ENCODE measurements at places on chromosomes 6 and 20. TPM values are rescaled to one million over a fixed set of nuclear protein-coding genes. Genes with fewer than 3 reads are reported as not detected.

Gene DNAH8
- 0.15 TPM for total RNA-seq

DNA sequence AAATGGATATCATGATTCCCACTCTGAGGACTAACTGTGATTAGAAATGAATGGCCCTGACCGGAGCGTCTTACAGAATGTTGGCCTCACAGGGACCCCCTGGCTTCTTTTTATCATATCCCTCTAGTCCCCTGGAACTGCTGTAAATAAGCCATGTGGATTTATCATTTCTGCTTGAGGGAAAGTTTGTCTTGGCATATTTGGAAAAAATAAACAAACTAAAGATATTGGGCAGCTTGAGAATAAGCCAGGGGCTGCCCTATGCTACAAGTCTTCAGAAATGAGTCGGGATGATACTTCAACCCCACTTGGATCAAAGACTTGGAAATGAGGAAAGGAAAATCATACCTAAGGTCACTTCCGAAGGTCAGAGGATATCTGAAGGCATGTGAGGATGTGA is 179.1 kb downstream of the THBS2 start:
- no peak overlapping the region for H3K27ac ChIP-seq
- H3K4me1 ChIP-seq: no peaks in the 10 kb centered on the region
- H3K4me3 ChIP-seq: no peak overlapping the region
- H3K36me3 ChIP-seq: no peaks in the 10 kb centered on the region
- peaks cover 4% of the 10 kb centered on the region for H3K27me3 ChIP-seq

- no peak within 1 kb of the TSS for H3K27ac ChIP-seq
- no peaks in the 10 kb centered on the region for H3K27me3 ChIP-seq
- DNase-seq: no peak
- no peaks in the 10 kb centered on the region for H3K4me1 ChIP-seq
Measured at GRCh38 chr6:76072562-76072961, at the start of gene IMPG1. IMPG1 (minus strand) TSS chr6:76072662; CDS start chr6:76072488, 174 bp downstream.

GRCh38 chr6:154558513-154558912 is 48.0 kb upstream of the CNKSR3 start:
- H3K4me3 ChIP-seq: no peak overlapping the region
- no peak for DNase-seq
- H3K27me3 ChIP-seq: peaks cover 4% of the 10 kb centered on the region
- H3K4me1 ChIP-seq: no peaks in the 10 kb centered on the region

- H3K27me3 ChIP-seq: no peaks in the 10 kb centered on the region
- H3K4me1 ChIP-seq: peaks cover 24% of the 10 kb centered on the region
- H3K36me3 ChIP-seq: peaks cover 26% of the 10 kb centered on the region
- peak; percentile 24 for DNase-seq
- H3K4me3 ChIP-seq: peak overlapping the region; percentile 89
Measured at GRCh38 chr20:62303340-62304226, 786 bp downstream of the ADRM1 start.

DNA sequence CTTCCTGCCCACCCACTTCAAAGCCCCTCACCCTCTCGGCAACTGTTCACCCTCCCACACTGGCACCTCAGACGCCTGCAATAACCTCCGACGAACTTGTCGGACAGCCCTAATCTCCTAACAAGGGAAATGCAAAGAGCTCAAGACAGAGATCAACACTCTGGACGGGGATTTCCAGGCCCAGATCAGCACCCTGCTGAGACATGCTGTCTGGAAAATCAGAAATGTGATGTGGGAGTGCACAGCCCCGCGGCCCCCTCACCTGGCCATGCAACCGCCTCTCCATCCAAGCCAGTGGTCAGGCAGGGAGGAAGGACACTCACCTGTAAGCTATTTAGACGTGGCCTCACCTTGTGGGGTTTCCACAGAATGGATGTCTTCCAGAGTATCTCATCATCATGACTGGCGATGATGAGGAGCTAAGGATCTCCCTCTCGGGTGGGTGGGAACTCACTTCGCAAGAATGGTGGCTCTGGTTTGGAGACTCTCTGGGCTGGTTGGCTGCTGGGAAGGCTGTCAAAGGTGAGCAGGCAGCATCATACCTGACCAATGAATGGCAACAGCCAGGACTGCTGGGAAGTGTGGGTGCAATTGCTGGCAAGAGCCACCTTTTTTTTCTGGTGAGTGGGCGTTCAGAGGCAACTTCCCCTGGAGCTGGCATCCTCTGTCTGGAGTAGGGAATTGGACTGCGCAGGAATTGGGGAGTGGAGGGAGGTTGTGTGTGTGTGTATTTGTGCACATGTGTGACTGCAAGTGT is 28.1 kb upstream of the ADTRP start:
- peak; percentile 54 for DNase-seq
- no peaks in the 10 kb centered on the region for H3K36me3 ChIP-seq
- H3K4me3 ChIP-seq: peak overlapping the region; percentile 22
- peak overlapping the region; percentile 37 for H3K27ac ChIP-seq
- peaks cover 23% of the 10 kb centered on the region for H3K4me1 ChIP-seq

DNA sequence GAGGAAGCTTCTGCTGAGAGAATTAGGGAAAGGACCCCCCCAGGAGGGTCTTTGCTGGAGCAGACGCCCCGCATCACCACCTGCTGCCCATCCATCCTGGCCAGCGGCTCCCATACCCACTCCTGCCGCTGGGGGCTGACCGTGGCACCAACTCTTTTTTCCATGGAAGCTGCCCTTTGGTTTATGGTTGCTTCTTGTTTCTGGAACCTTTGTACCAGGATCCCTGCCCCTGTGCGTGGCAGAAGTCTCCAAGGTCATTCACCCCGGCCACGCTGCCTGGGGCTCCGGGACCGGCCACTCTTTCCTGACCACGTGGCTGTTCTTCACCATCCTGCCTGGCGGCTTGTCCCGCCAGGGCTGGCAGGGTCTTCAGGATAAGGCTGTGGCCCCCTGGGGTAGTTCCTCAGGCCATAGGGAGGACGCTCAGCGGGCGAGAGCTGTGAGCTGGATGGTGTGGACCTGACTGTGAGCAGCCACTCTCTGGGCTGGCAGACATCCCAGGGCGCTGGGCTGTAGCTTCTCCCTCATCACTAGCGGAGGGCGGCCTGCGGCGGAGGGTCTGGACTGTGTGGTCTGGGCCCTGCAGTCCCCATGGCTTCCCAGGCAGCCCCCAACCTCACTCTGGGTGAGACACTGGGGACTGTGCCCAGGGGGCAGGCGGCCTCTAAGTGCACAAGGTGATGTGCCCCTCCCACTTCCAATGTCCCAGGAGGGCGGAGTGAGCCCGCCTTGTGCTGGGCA is 22.8 kb upstream of the RBBP8NL start:
- H3K27me3 ChIP-seq: peaks cover 11% of the 10 kb centered on the region
- H3K4me3 ChIP-seq: no peak overlapping the region
- H3K36me3 ChIP-seq: no peaks in the 10 kb centered on the region
- DNase-seq: no peak
- no peaks in the 10 kb centered on the region for H3K4me1 ChIP-seq

DNA sequence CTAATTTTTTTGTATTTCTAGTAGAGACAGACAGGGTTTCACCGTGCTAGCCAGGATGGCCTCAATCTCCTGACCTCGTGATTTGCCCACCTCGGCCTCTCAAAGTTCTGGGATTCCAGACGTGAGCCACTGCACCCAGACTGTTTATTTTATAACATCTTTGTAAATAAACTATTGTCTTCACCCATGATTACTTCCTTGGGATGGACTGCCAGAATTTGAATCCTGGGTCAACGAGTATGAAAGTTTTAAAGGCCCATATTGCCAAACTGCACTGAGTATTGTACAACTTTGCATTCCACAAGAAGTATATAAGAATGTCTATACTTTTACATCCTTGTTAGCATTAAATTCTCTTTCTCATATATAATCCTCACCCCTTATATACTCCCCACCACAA is 38.6 kb downstream of the ZHX3 start:
- H3K36me3 ChIP-seq: no peaks in the 10 kb centered on the region
- DNase-seq: no peak
- H3K4me3 ChIP-seq: no peak overlapping the region
- H3K27ac ChIP-seq: no peak overlapping the region
- H3K27me3 ChIP-seq: no peaks in the 10 kb centered on the region
- peaks cover 2% of the 10 kb centered on the region for H3K4me1 ChIP-seq

- H3K4me1 ChIP-seq: no peaks in the 10 kb centered on the region
- H3K36me3 ChIP-seq: no peaks in the 10 kb centered on the region
- peaks cover 8% of the 10 kb centered on the region for H3K27me3 ChIP-seq
Measured at GRCh38 chr6:117642976-117643375, 32.3 kb upstream of the NUS1 start.

- no peaks in the 10 kb centered on the region for H3K36me3 ChIP-seq
- peaks cover 30% of the 10 kb centered on the region for H3K27me3 ChIP-seq
- H3K4me3 ChIP-seq: peak overlapping the region; percentile 69
- peaks cover 5% of the 10 kb centered on the region for H3K4me1 ChIP-seq
- no peak overlapping the region for H3K27ac ChIP-seq
Measured at GRCh38 chr6:138691595-138692057, 81.9 kb upstream of the CCDC28A start.

DNA sequence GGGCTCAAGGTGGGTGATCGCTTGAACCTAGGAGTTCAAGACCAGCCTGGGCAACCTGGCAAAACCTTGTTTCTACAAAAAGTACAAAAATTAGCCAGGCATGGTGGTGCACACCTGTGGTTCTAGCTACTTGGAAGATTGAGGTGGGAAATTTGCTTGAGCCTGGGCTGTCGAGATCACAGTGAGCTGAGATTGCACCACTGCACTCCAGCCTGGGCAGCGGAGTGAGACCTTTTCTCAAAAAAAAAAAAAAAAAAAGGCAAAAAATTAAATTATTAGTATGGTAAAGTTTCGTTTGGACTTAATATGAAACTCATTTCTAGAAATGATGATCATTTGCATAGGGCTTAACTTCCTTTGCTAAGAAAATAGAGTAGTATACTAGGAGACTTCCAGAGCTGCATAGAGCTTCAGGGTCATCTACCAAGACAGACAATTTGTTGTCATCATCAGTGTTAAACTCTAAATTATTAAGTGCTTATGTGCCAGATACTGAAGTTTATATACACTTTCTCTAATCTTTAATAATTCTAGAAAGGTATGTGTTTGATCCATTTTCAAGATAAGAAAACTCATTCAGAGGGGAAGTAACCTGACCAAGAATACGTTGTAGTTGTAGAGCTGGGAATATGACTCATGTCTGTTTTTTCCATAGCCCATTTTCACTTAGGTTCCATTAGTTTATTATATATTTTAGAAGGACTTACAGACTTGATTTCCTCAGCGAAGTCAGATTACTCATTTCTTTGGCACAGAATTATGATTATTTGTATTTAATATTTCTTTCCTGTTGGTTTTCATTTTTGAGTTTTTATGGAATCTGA is 84.5 kb downstream of the SLC16A10 start:
- peaks cover 27% of the 10 kb centered on the region for H3K4me1 ChIP-seq
- H3K4me3 ChIP-seq: no peak overlapping the region
- no peaks in the 10 kb centered on the region for H3K36me3 ChIP-seq
- no peaks in the 10 kb centered on the region for H3K27me3 ChIP-seq

Gene SIM1
- not detected for total RNA-seq

Gene PRR18
- total RNA-seq: not detected

Gene WFDC10B
- total RNA-seq: not detected

- no peaks in the 10 kb centered on the region for H3K27me3 ChIP-seq
- no peak overlapping the region for H3K4me3 ChIP-seq
- DNase-seq: no peak
- H3K36me3 ChIP-seq: no peaks in the 10 kb centered on the region
- H3K27ac ChIP-seq: no peak overlapping the region
Measured at GRCh38 chr6:152091851-152092341, 284.4 kb downstream of the ESR1 start.

DNA sequence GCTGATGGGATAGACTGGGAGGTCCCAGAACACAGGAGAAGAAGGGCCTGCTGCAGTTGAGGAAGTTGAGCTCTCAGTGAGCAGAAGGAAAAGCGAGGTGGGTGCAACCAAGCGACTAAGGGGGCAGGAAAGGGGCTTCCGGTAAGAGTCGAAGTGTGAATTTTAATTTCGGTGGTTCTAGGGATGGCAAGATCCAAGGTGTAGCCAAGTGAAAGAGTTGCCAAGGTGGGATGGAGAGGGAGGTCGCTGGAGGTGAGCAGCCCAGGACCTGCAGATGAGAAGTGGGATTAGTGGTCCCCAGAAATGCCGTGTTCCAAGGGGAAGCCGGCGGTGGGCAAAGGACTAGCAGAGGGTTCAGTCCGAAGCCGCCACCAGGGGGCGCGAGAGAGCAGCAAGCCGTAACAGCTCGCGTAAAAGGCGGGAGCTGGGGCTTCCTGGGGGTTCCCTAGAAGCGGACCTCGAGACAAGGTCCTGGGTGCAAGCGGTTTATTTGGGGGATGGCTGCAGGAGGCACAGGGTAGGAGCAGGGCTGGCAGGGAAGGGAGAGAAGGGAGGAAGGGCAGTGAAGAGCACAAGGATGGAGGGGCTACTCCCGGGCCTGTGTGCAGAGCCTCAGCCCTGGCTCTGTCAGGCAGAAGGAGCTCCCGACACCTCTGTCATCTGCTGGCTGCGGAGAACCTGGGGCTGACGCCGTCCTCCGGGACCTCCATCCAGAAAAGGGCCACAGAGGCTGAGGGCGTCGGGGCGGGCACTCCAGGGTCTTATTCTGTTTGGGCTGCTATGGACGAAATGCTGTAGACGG is 103.6 kb downstream of the PAX1 start:
- H3K4me1 ChIP-seq: no peaks in the 10 kb centered on the region
- no peaks in the 10 kb centered on the region for H3K36me3 ChIP-seq
- peaks cover 4% of the 10 kb centered on the region for H3K27me3 ChIP-seq
- no peak overlapping the region for H3K4me3 ChIP-seq

Gene PXMP4
- 10.3 TPM for total RNA-seq

Gene GABRR2
- not detected for total RNA-seq

Gene LHFPL5
- total RNA-seq: not detected

GRCh38 chr6:73157870-73158269 is 67.4 kb downstream of the KHDC1L start:
- H3K4me3 ChIP-seq: no peak overlapping the region
- DNase-seq: no peak
- no peaks in the 10 kb centered on the region for H3K27me3 ChIP-seq
- peaks cover 14% of the 10 kb centered on the region for H3K36me3 ChIP-seq
- H3K27ac ChIP-seq: no peak overlapping the region

DNA sequence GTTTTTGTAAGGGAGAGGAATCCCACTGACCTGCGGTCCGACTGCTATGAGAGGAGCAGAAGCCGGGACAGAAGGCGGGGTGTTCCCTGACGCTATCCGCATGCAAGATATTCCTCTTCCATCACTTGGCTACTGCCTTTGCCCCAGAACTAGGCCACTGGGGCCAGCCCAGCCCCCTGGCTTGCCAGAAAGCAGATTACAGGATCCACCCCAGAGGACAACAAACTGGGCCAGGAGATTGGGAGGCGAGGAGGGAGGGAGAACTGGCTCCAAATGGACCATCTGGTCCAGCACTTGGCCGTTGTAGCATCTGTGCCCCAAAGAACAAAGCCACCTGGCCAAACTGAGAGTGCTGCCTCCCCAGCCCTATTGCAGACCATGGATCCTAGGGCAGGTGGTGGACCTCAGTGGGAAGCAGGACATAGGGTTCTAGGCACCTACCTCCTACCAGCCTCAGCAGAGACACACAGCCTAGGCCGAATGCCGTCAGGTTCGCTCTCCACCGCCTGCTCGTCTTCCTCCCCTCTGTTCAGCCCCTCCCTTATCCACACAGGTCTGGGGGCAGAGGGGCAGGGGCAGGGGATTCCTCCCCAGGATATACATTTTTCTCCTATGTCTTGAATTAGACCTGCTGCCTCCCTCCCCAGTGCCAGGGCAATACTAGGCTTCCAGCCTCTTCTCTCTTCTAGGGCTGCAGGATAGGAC is 4.0 kb downstream of the MDGA1 start:
- no peak overlapping the region for H3K4me3 ChIP-seq
- H3K27ac ChIP-seq: no peak overlapping the region
- no peaks in the 10 kb centered on the region for H3K36me3 ChIP-seq
- peaks cover 12% of the 10 kb centered on the region for H3K27me3 ChIP-seq
- H3K4me1 ChIP-seq: peaks cover 21% of the 10 kb centered on the region

- H3K27ac ChIP-seq: no peak overlapping the region
- H3K27me3 ChIP-seq: peaks cover 76% of the 10 kb centered on the region
- peaks cover 12% of the 10 kb centered on the region for H3K4me1 ChIP-seq
- no peaks in the 10 kb centered on the region for H3K36me3 ChIP-seq
- DNase-seq: no peak
- H3K4me3 ChIP-seq: no peak overlapping the region
Measured at GRCh38 chr6:167711768-167712730, 114.7 kb upstream of the AFDN start.

Gene OPN5
- not detected for total RNA-seq

Data from activated naive CD4-positive, alpha-beta T cell treated with anti-CD3 and anti-CD28 coated beads for 36 hours (primary cell).